ENCODE measurements at places on chromosomes 13 and 19.

GRCh38 chr19:49830766-49831165 is 12.7 kb downstream of the MED25 start:
- no peak for DNase-seq

DNA sequence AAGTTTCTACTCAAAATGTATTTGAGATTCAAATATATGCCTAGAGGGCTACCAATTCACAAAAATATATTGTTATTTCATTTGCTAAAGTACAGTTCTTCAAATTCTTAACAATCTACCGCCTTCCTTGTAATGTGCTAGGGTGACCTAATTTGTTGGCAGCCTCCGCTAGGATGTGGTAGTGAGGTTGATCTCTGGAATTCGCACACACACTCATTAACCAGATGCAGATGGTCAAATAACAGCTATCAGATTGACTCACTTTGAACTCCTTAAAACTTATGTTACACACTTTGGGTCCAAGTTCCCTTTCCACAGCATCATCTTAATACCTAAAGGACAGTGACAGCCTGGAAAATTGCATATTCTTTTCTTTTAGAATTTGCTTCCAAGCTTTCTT is 367.3 kb downstream of the DCT start:
- no peak for DNase-seq

GRCh38 chr19:10316229-10317044 is 622 bp upstream of the FDX2 start:
- no peak for DNase-seq

DNA sequence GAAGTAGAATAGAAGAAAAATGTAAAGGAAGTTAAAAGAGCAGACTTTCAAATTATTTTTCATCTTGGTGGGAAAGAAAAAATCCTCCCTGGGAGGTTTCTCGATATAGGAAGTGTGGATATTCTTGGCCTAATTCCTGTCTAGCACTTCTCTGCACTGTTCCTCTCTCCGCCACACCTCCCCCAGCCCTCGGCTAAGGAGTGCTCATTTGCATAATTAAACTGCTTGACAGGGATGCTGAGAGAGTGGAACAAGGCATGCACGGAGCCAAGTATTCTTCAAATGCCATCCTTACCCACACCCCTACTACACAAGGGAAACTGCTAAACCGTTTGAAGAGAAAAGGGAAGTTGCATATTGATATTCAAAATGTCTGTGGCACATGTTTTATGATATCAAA is 511.0 kb upstream of the HTR2A start:
- no peak for DNase-seq

DNA sequence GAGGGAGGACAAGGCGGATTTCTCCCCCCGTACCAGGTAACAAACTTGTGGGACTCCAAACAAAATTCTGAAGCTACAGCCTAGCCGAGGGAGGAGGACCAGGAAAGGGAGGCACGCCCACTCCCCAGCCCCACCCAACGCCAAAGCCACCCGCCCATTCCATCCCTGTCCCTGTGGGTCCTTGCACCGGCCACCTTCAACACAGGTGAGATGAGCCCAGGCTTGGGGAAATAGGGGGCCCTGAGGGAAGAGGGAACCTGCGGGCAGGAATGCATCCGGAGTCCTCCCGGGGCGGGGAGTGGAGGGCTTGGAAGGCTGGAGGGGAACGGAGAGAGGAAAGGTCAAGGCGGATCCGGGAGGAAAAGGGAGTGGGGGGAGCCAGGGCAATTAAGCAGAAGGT is at the start of gene BEST2:
TSS of gene BEST2 (plus strand) at position 157 of the 400 bp plus-strand sequence. CDS start 802 bp downstream, outside the sequence.
- DNase-seq: no peak

GRCh38 chr13:106736941-106737340 is 169.0 kb upstream of the ARGLU1 start:
- no peak for DNase-seq

- no peak for DNase-seq
Observed at GRCh38 chr13:19713186-19713965, 69.4 kb downstream of the PSPC1 start.

GRCh38 chr19:23887642-23888041 is 27.0 kb upstream of the ZNF726 start:
- peak; percentile 3 for DNase-seq

DNA sequence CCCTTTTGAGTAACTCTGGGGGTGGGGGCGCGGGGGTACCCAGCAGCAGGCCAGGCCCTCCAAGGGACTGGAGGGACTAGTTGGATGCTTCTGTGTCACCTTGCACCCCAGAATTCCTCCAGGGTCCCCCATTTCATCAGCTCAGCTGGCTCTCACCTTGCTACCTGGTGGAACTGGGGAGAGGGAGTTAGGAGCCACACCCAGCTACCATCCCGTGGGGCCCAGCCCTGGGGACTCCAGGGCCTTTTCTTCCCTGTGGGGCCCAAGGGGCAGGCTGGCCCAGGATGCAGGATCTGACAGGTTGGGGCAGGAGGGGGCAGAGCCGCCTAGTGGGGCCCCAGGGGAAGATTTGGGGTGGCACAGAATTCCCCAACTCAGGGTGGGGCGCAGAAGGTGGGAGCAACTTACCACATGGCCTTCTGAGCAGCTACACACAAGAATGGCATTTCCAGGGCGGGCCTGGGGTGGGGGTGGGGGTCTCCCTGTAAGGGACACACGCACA is 32.8 kb upstream of the NANOS3 start:
- DNase-seq: no peak

GRCh38 chr13:97492684-97493371 is 58.9 kb downstream of the RAP2A start:
- DNase-seq: no peak

GRCh38 chr19:31356587-31357314 is 7.5 kb upstream of the TSHZ3 start:
- DNase-seq: peak; percentile 67

GRCh38 chr13:50179977-50180376 is 164.7 kb downstream of the KCNRG start:
- no peak for DNase-seq
